GM23248 (cell line): ENCODE measurements at places on chromosomes 7 and 10. TPM values are rescaled to one million over a fixed set of nuclear protein-coding genes. Genes with fewer than 3 reads are reported as not detected.

DNA sequence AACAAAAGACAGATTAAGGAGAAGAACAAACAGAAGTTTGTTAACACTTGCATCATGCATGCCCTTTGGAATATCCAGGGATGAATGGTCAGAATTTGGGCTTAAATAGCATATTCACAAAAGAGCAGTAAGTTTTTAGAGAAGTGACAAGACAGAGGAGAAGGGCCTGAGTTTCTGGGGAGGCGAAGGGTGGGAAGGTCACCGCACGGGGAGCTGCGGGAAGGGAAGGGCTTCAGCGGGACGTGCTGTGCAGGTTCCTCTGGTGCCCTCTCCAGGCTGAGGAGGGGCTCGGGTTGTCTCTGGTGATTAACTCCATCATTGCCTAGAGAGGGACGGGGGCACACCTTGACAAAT, 10.4 kb upstream of the ZNF22 start:
- DNase-seq, result no peak

GRCh38 chr10:52571018-52571417, 201.6 kb downstream of the MBL2 start:
- DNase-seq, result peak; percentile 43

The SLF2 gene
- 15.6 and 18.2 TPM in 2 replicates for total RNA-seq

- DNase-seq, result peak; percentile 23
Measured at GRCh38 chr7:116872026-116872425, 9.6 kb downstream of the CAPZA2 start.

The GFRA1 gene
- total RNA-seq, result 5.0 and 8.1 TPM in 2 replicates
